ENCODE measurements at places on chromosomes 2 and 18.

DNA sequence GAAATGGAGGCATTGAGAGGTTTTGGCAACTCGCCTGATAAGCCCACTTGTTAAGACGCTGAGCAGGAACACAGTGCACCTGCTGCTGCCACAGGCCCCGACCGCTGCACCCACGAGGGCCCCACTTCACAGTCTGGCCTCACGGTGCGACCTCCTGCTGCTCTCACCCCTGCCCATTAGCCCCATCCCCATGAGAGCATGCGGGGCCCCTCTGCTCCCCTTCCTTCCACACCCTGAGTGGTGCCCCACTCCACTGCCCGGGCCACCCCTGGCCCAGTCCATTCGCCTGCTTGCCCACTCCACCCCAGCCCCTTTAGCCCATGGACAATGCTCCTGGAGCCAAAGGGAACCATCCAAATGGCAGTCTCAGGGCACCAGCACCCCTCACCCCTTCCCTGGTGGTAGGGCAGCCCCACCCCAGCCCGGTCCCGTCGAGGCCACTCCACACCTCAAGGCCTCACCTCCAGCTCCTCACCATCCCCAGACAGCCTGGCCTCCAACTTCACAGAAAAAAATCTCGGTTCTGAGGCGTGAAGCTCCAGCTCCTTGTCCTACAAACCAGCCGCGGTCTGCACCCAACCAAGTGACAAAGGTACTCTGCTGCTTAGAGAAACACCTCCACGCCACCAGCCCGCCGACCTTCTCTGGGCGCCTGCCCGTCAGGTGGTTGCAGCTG is 6.7 kb upstream of the GPR55 start:
- no peak for DNase-seq

DNA sequence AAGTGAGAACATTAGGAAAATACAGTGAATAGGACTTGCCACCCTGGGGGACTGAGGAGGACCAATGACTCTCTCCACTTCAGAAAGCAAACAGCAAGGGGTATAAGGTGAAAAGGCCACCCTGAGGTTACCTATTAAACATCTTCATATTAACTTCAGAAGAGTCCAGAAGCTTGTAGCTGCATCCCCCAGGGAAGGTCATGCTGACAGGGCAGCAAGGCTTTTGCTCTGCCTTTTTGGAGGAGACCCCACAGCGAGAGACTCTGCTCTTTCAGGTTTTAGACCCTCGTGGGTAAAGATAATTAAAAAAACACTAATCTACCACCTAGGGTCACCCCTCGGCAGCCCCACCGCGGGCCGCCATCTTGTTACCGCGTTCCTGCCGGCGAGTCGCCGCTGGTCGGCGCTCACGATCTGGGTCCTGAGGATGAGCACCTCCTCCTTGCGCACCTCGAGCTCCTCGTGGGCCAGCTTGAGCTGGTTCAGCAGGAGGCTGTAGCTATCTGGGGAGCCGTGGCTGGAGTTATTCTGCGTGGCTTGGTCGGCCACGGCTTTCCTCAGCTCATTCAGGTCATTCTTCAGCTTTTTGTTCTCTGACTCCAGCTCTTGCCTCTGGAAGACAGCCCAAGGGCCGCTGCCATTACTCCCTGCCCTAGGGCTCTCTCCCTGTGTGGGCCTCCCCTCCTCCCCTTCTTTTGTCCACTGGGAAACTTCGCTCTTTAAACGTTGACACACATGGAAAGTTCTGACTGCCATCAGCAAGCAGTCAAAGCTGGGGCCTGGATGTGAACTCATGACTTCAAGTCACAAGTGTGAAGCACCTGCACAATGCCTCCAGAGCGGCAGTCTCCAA is 50.7 kb upstream of the ACAA2 start:
- no peak for DNase-seq

- DNase-seq = no peak
Measured at GRCh38 chr2:69138247-69138772, 125.3 kb downstream of the ANTXR1 start.

DNA sequence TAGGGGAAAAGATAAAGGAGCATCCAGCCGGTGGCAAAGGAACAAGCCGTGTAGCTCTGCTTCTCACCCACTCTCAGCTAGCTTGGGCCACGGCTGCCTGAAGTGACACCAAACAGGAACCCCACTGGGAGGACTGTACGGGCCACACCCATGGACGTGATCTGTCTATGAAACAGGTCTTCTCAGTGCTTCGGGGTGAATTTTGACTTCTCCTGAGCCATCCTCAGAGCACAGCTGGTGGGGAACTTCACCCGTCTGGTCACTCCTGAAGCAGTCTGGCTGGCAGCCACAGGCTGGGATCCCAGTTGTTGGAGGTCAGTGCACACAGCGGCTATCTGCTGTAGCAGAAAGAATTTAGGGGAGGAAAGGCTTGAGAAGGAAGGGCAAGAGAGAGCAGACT is 223.8 kb downstream of the FAM210A start:
- no peak for DNase-seq

DNA sequence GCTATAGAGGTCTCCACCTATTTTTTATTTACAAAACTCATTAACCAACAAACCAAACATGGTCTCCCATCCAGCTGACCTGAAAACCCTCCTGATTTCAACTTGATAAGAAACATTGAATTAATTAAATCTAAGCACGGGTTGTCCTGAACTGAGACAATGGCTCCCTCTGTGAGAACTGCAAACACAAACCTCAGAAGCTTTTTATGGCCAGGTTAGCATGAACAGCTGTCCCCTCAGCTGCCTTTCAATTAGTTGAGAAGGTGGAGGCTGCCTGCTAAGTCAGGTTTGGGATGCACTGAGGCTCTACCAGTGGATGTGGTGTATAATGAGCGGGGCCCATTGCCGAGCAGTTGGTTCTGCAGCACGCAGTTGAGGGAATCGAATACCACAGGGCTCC is 258.5 kb upstream of the DDX18 start:
- no peak for DNase-seq

- no peak for DNase-seq
Measured at GRCh38 chr18:80105369-80106167, 3.5 kb upstream of the ADNP2 start.

DNA sequence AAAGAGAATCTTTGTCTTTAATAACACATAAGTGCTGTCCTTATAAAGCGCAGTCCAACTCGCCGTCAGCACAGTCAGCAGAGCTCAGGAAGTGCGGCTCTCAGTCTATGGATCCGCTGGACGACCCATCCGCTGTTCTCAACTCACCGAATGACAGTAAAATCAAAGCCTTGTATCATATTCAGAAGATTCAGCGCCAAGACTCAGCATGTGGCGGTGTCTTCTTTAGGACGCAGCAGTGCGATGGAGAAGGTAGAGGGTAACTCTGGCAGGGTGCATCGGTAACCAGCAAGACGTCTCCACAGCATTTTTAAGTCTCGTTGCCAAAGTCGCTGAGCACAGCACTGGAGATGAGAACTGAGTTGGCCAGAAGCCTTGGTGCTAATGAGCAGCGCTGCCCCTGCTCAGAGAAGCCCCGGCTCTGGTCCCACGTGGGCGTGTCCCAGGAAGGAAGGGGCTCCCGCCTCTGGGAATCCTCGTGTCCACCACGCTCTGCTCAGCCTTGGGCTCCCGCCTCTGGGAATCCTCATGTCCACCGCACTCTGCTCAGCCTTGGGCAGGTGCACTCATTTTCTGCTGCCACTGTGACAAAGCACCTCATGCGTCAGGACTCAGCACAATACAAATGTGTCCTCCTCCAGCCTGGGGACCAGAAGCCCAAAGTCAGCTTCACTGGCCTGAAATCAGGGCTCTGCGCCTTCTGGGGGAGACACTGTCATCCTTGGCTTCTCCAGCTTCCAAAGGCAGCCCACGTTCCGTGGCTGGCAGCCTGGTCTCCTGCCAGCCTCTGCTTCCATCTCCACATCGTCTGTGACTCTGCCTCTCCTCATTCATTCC is 238.0 kb upstream of the SALL3 start:
- DNase-seq = no peak

DNA sequence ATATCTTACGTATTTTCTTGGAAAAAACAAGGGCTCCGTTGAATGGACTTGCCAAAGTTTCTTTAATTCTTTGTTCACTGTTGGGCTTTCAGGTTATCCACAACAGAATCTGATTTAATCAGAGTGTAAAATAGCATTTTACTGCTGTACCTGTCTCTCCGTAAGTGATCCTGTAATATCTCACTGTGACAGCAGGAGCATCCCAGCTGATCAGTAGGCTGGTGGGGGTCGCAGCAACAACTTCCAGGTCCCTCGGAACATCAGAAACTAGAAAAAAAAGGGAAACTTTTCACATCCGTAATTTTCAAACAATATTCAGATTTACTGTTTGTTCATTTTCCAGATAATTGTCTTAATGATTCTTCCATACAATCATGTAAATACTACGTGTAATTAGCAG is 51.2 kb downstream of the FN1 start:
- no peak for DNase-seq

GRCh38 chr2:189178726-189179569 is 613 bp downstream of the COL5A2 start:
- no peak for DNase-seq

DNA sequence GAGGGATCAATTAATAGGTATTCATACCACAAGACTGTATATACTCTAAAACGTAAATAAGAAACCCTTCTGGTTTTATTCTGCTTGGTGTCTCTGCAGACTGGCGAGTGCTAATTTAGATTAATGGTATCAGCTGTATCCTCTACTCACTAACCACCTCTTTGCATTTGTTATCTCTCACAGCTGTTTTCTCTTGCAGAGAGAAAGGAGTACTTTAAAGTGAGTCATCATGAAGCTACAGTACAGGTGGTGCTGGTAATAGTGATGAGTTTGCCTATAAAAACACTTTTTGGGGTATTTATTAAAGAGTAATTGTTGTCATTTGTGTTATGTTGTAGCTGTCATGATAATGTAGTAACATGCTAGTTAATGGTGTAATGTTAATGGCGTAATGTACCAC is 147.7 kb downstream of the NETO1 start:
- DNase-seq = no peak

DNA sequence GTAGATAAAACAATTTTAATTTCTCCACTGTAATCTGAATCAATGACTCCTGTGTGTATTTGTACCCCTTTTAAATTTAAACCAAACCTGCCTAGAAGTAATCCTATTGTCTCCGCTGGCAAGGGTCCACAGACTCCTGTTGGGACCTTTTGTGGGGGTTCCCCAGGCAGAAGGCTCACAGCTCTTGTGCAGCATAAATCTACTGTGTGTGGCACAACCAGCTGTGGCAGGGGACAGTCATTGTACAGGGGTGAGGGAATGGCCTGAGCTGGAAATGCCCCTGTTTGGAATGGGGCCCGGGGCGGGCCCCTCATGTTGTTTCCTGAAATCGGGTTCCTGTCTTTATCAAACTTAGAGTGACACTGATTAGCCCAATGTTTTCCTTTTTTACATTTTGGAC is 318.2 kb upstream of the FAM98A start:
- DNase-seq = no peak

DNA sequence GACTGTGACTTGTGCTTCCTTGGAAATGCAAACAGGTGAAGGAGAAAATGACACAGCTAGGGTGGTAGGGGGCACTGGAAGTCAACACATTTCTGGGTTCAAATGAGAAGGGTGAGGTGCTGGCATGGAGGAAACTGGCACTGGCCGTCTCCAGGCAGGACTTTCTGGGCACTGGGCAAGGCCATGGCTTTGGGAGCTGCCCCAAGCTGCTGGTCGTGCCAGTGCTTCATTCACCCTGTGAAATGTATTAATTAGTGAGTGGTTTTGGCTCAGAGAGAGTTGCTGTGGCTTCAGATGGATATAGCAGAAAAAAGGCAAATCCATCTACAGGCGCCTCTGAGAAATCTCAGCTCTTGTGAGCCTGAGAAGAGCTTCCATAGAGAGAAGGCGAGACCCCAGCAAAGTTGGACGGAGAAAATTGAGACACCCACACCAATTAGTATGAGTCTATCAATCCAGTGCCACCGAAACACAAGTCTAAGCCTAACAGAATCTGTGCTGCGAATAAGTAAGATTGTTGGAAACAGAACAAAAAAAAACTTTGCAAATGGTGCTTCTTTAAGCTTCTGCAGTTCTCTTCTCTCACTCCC is 202.1 kb upstream of the TNP1 start:
- no peak for DNase-seq

GRCh38 chr18:49041435-49042245 is 90.9 kb upstream of the SMAD7 start:
- no peak for DNase-seq

DNA sequence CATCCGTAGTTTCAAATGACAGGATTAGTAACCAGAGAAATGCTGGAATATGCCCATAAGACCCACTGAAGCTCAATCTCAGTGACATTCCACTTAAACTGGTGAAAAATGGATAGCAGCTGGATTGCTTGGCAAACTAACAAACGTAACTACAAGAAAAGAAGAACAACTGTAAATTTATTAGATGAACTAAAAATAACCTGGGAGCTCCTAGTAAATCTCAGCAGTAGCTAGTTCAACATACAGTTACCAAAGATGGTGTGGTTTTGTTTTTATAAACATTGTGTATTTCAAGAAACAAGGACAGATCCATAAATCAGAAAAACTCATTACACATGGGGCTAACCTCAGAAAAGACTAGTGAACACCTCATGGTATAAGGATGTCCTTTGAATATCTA is 531.9 kb downstream of the XIRP2 start:
- DNase-seq = no peak

- DNase-seq = no peak
Measured at GRCh38 chr18:55517055-55517454, 70.9 kb downstream of the TCF4 start.

GRCh38 chr2:39491653-39492052 is 54.6 kb upstream of the MAP4K3 start:
- DNase-seq = no peak

- DNase-seq = no peak
Measured at GRCh38 chr2:82137441-82137840, 1832.9 kb upstream of the LRRTM1 start.

- DNase-seq = no peak
Measured at GRCh38 chr2:188345426-188345825, 53.8 kb downstream of the GULP1 start.

Data from stimulated activated CD8-positive, alpha-beta memory T cell treated with anti-CD3 and anti-CD28 coated beads, Interleukin-15, amount 100 ng/mL, for 1 hour (primary cell).